ENCODE measurements at places on chromosomes 13 and 19.

DNA sequence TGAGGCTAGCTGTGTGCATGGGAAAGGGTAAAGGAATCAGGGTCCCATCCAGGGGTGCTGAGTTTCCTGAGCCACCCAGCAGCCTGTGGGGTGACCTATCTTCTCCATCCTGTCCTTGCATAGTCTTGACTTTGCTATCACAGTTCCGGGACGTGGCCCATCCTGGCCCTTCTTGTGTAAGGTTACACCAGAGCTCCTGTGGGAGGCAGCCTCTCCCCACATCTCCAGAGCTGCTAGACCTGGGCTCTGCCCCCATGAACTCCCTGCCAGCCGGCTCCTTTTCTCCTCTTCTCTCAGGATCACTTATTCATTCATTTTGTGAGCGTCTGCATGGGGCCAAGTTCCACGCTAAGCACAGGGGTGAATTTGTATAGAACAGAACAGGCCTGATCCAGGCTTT lies 238.9 kb downstream of the TSHZ3 start:
- no peak for DNase-seq

GRCh38 chr13:69418319-69418718 lies 689.3 kb upstream of the ATXN8OS start:
- no peak for DNase-seq

- DNase-seq = no peak
These were observed 186.9 kb upstream of the UBL3 start for GRCh38 chr13:30037306-30037705.

GRCh38 chr13:73873940-73874830 lies 260.0 kb downstream of the KLF12 start:
- no peak for DNase-seq

GRCh38 chr19:38079926-38080380 lies 144.1 kb downstream of the DPF1 start:
- peak; percentile 66 for DNase-seq
